ENCODE measurements at places on chromosomes 7 and 10.

DNA sequence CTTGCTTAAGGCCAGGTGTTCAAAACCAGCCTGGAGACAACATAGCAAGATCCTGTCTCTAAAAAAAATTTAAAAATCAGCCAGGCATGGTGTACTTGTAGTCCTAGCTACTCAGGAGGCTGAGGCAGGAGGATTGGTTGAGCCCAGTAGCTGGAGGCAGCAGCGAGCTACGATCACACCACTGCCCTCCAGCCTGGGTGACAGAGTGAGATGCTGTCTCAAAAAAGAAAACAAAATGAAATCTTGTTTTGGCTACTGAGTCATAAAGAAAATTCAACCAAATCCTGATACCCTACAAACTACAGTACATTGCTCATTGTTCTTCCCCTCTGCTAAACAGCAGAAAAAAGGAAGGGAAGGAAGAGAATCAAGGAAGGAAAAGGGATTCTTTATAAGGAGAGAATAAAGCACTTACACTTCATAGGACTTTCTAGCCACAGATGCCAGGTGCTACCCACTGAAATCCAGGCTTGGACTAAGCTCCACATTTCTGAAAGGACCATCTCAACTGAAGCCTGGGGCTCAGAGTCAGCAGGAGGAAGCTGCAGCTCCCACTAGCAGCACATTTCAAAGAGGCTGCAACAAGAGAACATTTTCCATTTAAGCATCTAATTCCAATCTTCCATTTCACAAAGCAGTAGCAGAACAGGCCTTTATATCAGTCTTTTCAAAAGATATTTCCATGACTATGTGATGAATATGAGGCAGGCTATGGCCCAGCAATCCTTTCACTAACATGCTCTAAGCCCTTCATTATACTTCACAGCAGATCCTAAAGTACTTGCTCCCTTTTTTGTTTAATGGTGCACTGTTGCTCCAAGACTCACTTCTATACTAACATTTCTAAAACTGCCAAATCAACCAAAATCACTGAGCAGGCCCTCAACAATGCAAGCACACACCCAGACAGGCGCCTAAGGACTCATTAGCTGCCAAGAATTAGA is 13.5 kb downstream of the TNPO3 start:
- no peak for DNase-seq

DNA sequence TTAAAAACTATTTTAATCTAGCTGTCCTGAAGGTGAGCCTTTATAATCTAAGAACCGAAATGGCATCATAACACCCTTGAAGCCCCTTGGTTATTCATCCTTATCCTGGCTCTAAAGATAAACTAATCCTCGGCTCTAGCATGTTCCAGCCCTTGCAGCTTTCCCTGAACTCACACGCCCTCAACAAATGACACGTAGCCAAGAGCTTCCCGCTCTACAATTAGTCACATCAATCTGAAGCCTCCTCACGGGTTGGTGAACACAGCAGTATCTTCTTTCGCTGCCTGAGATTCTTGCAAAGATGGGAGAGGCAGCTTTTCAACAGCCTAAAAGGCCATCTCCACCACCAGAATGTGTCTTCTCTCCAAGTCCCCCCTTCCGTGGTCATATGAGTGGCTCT is 4.1 kb downstream of the FRMD4A start:
- no peak for DNase-seq

DNA sequence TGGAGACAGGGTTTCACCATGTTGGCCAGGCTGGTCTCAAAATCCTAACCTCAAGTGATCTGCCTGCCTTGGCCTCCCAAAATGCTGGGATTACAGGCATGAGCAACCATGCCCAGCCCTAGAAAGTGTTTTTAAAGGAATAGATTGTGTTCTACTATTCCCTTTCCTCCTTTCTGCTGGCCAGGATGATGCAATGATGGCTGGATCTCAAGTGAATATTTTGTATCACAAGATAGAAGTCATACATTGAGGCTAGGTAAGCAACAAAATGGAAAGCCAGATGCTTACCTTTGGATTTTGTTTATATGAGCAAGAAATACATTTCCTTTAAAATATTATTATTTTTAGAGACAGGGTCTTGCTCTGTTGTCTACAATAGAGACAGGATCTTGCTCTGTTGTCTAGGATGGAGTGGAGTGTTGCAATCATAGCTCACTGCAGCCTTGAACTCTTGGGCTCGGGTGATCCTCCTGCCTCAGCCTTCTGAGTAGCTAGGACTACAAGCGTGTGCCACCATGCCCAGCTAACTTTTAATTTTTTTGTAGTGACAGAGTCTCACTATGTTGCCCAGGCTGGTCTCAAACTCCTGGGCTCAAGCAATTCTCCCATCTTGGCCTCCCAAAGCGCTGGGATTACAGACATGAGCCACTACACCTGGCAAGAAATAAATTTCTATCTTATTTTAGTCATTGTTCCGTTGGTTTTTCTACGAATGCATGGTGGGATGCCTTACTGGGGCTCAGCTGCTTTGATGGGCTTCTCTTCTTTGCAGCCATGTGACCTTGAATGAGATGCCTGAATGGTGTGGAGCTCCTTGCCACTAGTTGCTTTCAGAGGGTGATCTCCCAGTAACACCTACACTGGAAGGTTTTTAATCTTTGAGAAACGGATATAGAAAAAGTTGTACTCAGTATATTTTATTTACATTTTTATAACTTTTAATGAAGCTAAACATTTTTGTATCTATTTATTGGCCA is 5.8 kb upstream of the AEBP1 start:
- DNase-seq: no peak

- no peak for DNase-seq
These were observed 714.8 kb upstream of the GALNT17 start for GRCh38 chr7:70416986-70417655.

DNA sequence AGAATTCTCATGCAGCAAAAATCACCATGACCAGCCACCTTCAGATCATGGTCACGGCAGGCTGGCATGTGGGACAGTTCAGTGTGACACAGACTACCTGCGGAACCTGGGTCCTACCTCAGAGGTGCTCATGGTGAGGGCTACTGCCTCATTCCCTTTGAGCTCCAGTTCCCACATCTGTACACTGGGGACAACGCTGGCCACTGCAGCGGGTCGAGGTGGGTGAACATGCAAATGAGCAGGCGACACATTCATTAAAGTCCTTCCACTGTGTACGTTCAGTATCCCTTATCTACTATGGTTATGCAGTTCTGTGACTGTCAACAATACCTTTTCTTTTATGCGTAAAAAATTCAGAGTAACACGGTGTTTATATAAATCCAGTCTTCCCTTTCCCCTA is 218.7 kb upstream of the AOAH start:
- DNase-seq: no peak

DNA sequence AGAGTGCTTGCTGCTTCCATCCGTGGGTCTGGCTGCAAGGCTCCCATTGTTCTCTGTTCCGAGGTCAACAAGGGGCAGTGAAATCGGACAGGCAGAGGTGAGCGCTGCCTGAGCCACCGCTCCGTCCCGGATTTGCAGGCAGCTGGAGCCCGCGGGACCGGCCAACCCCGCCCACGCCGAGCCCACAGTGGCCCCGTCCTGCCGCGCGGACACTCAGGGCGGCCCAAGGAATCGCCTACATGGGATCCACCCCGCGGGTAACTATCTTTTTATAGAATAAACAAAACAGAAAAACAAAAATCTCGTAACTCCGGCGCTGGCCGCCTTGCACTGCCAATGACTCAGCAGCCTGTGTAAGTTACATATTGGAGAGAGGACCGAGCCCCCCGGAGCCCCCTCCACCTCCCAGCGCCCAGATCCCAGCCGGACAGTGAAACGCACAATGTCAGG is 1.9 kb downstream of the BNIP3 start:
- no peak for DNase-seq

GRCh38 chr7:38070718-38071117 is 107.3 kb upstream of the STARD3NL start:
- no peak for DNase-seq

GRCh38 chr10:22959292-22959691 is 31.4 kb downstream of the ARMC3 start:
- no peak for DNase-seq

DNA sequence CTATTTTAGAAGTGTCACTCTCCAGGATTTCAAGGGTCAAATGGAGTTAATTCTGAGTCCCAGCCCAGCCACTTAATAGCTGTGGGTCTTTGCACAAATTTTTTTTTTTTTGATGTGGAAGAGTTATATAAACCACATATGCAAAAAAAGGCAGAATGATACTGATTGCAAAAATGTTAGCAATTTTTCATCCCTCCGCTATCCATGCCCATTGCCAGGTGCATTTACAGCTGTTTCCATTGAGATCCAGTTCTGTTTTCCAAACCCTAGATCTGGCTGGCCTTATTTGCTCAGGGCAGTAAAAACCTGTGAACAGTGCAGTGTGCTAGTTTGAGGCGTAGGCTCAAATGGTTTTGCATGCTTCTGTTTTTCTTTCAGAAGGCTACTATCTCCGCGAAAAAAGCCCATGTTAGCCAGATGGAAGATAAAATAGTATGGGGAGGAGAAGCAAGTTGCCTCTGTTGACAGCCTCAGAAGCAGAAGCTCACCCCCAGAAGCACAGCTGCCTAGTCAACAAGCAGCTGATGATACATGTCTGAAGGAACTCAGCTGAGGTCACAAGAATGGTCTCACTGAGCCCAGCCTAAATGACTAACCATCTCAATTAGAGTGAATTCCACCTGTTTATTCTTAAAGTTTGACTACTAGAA is 997 bp upstream of the ZNF138 start:
- no peak for DNase-seq

DNA sequence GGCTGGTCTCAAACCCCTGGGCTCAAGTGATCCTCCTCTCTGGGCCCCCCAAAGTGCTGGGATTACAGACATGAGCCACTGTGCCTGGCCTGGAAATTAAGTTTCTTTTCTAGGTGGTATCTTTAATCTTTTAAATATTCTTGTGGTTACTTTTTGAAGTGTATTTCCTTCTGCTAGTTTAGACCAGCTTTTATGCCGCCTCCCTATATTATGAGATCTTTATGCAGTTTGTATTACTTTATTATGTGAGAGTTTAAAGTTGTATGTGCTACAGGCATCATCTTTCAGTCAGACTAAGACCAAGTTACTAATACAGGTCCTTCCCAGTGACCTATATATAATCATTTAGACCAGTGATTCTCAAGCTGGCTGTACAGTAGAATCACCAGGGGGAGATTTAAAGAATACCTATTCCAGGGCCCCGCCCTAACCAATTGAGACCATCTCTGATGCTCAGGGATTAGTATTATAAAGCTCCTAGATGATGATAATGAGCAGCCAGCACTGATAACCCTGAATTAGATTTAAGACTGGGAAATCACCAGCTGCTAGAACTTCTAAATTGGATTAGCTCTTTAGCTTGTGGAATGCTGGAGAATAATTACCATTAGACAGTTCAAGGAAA is 11.3 kb downstream of the INPP5F start:
- DNase-seq: no peak

DNA sequence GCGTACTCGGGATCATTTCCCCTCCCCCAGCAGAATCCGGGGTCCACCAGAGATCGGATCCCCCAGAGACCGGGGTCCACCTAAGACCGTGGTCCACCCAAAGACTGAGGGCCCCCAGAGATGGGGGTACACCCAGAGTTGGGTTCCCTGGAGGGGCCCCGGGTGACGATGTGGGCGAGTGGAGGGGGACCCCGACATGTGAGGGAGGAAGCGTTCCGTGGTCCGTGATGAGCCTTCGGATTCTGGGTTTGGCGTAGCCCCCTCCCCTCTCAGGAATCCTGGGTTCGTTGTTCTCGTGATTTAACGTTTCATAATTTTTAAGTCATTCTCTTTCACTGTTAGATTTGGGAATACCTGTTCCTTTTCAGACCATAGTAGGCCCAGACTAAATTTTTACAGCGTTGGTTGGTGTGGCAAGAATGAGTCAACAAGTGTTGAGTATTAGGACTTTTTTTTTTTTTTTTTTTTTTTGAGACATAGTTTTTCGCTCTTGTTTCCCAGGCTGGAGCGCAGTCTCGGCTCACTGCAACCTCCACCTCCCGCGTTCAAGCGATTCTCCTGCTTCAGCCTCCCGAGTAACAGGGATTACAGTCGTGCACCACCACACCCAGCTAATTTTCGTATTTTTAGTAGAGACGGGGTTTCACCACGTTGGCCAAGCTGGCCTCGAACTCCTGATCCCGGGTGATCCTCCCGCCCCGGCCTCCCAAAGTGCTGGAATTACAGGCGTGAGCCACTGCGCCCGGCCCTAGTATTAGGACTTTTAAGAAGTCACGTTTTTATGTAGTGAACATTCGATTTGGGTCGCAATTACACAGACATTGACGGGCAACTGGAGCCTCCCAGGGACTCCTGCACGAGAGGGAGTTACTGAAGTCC is 672 bp downstream of the GTPBP4 start:
- DNase-seq: no peak
